ENCODE measurements at places on chromosomes 2 and 18. TPM values are rescaled to one million over a fixed set of nuclear protein-coding genes. Genes with fewer than 3 reads are reported as not detected.

RNF149 gene
- 106 TPM for total RNA-seq

ZNF638 gene
- 82.0 TPM for total RNA-seq

CFAP221 gene
- 42.4 TPM for total RNA-seq

ABCG8 gene
- total RNA-seq: not detected

AAK1 gene
- total RNA-seq: 56.2 TPM

MC5R gene
- not detected for total RNA-seq

C1GALT1C1L gene
- total RNA-seq: 0.40 TPM

MARS2 gene
- total RNA-seq: 6.1 TPM

ASPRV1 gene
- 1.4 TPM for total RNA-seq

VAMP5 gene
- 18.5 TPM for total RNA-seq

LAMA1 gene
- 2.2 TPM for total RNA-seq

CYBRD1 gene
- total RNA-seq: 488 TPM

GYPC gene
- 61.4 TPM for total RNA-seq

EFHD1 gene
- total RNA-seq: 8.6 TPM

DSG1 gene
- not detected for total RNA-seq

ACAA2 gene
- total RNA-seq: 40.9 TPM

DCDC2C gene
- total RNA-seq: 0.37 TPM

EMILIN1 gene
- total RNA-seq: 163 TPM

PCARE gene
- total RNA-seq: not detected

POLR1A gene
- 12.8 TPM for total RNA-seq

SERPINB13 gene
- 0.20 TPM for total RNA-seq

PDCD1 gene
- 0.83 TPM for total RNA-seq

ERICH2 gene
- total RNA-seq: 17.0 TPM

EGR4 gene
- not detected for total RNA-seq

ASTL gene
- total RNA-seq: not detected

CLEC4F gene
- total RNA-seq: 0.58 TPM

MEP1B gene
- total RNA-seq: not detected

SELENOI gene
- 36.6 TPM for total RNA-seq

MC4R gene
- 0.37 TPM for total RNA-seq

SLC16A14 gene
- 5.2 TPM for total RNA-seq

TRABD2A gene
- total RNA-seq: 1.9 TPM

DHRS9 gene
- total RNA-seq: 1.5 TPM

MYO3B gene
- total RNA-seq: 0.03 TPM

LRRTM4 gene
- 1.2 TPM for total RNA-seq

MTCL1 gene
- total RNA-seq: 4.1 TPM

CELF4 gene
- 3.0 TPM for total RNA-seq

Measured in lung (tissue), 17 donors.